ENCODE measurements at places on chromosomes 1 and 21.

GRCh38 chr1:109765896-109766615 is 2.3 kb upstream of the EPS8L3 start:
- DNase-seq: no peak

GRCh38 chr1:20672265-20672632 is 11.1 kb upstream of the DDOST start:
- no peak for DNase-seq

DNA sequence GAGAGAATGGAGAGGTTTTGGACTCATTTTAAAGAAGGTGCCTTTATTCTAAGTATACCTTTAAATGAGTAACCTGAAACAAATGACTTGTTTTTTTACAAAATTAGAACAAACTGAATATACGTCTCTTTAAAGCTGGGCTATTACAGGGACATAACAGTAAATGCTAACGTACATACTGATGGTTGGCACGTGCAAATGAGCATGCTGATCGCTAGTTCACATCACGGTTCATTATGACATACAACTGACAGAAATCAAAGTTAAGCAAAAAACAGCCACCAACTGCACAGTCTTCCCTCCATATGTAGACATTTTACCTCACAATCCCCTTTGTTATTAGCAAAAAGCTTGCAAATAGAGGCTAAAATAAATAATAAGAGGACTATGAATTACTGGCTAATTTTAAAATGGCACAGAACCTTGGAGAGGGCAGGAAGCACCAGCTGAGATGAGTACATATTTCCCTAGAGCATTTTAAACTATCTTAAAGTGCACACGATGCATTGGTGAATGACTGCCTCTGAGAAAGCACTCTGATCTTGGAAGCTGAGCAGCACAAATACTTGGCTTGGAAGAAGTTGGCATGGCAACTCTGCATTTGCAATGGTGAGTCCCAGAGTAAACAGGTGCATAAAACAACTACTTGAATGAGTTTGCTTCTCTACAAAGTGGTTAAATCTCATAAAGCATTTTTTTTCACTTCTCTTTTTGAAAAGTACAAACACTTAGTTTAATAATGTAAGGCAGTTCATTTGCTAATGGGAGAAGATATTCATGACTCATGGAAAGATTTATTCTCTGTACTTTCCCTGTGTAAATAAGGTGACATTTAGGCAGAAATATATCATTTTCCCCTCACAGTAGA is 204.7 kb downstream of the LHX8 start:
- DNase-seq: peak; percentile 46

DNA sequence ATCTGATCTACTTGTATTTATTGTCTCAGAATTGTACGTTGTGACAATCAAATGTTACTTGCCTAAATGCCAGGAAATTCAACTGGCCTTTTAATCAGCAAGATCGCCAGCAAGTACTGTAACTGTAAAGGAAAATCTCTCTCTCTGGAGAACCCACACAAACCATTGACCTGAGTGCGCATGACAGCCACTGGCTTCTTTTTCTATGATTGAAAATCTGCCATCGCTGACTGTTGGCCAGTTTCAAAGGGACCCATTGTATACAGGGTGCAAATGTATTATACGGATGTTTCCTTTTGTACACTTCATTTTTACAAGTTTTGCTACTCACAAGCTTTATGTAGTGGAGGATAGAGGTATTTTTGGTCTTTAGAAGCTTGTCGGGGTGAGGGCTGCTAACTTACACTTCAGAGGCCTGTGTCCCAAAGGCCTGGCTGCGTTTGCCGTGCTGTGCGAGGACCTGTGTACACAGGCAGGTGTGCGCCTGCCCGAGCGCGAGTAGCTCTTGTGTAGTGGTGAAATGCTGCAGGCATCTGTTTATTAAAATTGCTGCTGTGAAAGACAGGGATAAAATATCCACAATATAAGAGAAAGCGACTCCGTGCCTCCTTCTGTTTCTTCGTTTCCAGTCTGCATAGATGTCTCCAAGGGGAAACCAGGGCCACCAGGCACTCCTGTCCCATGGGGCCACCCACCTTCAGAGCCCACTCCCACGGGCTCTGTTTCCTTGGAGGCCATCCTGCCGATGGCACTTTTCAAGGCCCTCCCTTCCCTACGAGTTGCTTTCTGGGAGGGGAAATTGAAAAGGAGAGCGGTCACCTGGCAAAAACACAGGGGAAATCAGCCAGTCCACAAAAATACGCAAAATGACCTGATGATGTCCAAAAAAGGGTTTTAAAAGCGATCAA is 25.3 kb upstream of the TRAPPC10 start:
- peak; percentile 19 for DNase-seq

DNA sequence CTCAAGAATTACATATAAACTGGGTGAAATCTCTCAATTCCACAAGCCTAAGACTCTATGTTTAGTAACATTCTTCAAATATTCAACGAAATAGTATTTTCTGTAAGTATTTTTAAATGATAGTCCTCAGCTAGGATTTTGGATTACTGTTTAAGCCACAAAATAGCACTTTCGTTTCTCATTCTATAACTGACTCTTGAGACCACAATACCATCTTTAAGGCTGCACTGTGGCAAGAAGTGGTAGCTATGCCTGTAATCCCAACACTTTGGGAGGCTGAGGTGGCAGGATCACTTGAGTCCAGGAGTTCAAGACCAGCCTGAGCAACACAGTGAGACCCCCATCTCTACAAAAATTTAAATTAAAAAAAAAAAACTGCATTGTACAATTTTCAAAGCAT is 126.7 kb downstream of the CDC42BPA start:
- DNase-seq: no peak

GRCh38 chr21:16388291-16388690 is 658.5 kb downstream of the USP25 start:
- no peak for DNase-seq

DNA sequence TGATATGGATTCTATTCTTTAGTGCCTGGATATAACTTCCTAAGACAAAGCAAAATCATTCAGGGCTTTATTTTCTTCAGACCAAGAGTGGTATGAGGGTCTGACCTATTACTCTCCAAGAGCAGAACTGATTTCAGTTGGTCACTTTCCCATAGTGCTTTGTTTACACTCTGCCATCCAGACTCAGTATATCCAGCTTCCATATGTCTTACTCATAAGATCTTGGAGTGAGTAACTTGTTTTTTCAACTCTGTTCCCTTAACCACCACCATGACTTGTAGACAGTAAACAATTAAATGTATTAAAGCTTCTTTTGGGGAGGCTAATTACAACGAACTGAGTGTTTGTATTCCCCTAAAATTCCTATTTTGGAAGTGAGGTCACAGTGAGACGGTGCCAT is 83.4 kb downstream of the USP24 start:
- DNase-seq: no peak

DNA sequence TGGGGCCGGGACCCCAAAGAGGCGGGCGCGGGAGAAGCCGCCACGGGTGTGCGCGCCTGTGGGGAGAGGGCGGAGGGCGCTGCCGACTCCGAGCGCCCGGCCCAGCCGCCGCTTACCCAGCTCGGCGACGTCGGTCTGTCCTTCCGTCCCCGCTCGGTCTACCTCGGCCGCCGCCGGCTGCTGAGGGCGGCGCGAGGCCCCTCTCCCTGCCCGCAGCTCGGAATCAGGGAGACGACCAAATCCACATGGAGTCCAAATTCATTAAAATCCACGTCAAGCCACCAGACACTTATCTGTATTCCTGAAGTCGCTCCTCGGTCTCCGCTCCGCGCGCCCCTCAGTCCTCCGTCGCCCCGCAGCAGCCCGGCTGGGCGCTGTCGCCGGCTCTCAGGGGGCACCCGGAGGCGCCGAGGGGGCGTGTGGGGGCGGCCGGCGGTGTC is 637 bp downstream of the PLXNA2 start:
- peak; percentile 76 for DNase-seq

- no peak for DNase-seq
Observed at GRCh38 chr1:43005460-43006361, 47.0 kb upstream of the SLC2A1 start.

DNA sequence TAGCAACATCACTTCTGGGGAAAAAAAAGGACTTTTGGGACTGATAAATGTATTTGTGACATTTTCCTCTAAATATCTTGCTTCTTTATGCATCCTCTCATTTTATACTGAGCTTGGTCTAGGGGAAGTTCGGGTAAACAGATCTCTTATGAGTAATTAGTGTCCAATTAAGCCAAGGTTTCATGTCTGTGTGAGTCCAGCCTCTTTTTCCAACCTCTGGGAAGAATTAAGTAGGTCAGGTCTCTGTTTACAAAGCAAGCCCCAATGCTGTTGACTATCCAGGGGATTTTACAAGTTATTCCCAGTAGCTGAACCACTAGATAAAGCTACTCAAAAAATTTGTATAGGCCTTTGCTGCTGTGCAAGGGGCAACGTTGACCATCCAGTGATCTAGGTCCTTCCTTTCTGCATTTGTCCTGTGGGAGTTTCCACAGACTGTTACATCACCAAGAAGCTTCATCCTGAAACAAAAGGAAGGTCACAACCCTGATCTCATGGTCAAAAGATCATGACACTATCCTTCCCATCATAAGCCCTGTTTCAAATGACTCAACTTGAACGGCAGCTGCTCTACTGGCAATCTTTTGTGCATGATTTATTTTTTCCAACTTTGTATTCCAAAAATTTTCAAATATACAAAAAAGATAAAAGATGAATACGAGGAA is 74.3 kb downstream of the ETS2 start:
- no peak for DNase-seq

GRCh38 chr1:61496501-61496900 is 228.4 kb downstream of the TM2D1 start:
- DNase-seq: no peak

DNA sequence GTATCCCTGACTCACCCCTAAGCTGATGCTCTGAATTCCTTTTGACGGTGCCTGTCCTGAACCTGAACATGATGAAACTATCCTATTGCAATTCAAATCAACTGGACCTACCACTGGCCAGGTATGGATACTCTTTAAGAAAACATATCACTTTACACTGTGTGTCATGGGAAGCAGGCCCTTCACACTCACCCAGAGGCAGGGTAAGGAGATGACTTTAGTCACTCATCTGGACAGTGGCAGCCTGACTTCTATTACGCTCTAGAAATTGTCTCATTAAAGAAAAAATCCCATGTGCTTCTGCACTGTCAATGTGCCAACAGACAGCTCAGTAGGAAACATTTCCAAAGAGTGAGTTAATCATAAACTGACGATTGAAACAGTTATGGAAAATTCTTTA is 94.3 kb downstream of the VAV3 start:
- DNase-seq: no peak

DNA sequence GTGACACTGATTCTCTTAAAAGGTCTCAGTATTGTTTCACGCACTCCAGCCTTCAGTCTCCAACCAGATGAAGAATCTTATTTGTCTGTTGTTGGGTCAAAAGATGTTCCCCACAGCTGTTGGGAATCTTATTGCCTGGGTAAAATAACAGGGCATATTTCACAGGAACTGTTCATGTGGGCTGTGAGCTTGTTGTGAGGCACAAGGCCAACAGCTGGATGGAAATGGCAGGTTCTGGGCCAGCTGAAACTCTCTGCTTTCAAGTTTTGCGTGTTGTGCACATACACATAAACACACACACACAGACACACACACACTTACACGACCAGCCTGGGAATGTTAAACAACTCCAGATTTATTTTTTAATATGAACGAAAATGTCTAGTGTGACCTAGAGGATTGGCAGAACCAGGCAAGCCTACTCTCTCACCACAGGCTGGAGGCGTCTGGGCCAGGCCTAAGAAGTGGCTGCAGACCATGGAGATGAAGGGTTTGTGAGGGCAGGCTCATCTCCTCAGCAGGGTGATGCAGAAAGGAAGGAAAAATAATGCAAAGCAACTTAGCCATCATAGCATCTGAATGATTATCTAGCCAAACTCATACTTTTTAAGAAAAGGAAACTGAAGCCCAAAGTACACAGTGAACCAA is 357.0 kb downstream of the TTLL7 start:
- DNase-seq: no peak

GRCh38 chr1:202798792-202799331 is 9.4 kb downstream of the KDM5B start:
- DNase-seq: no peak

DNA sequence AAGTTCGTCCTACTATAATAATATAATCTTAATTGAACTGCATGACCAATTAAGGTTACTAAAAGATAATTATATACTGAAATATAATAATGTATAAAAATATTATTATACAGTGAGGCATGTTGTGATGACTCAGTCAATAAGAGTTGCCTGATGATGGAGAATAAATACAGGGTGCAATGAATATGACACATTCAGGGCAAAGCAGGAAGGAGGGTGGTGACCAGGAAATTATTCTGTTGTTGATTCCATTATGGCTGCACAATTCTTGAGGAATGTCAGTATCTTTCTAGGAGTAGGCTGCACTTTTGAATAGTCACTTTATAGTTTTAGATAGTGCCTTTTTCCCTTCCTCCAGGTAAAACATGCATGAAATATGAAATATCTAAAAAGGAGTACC is 46.4 kb upstream of the RGS21 start:
- DNase-seq: peak; percentile 32

- no peak for DNase-seq
Observed at GRCh38 chr1:79460773-79461436, 454.4 kb upstream of the ADGRL4 start.

DNA sequence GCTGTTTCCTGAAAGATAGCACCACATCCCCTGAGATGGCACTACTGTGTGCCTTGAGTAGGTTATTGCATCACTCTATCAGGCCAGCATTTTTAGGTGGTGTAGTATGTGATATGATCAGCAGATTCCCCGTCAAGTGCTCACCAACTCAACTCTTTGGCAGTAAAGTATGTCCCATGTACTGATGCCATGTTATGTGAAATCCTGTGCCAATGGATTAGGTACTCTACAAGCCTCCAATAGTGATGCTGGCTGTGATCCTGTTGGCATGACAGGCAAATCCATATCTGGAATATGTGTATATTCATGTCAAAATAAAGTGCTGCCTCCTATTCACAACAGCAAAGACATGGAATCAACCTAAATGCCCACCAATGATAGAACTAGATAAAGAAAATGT is 137.2 kb upstream of the CAMK1G start:
- DNase-seq: no peak

- no peak for DNase-seq
Observed at GRCh38 chr1:3209201-3209600, 140.2 kb downstream of the PRDM16 start.

- DNase-seq: no peak
Observed at GRCh38 chr1:182990413-182991144, 32.6 kb upstream of the LAMC1 start.

DNA sequence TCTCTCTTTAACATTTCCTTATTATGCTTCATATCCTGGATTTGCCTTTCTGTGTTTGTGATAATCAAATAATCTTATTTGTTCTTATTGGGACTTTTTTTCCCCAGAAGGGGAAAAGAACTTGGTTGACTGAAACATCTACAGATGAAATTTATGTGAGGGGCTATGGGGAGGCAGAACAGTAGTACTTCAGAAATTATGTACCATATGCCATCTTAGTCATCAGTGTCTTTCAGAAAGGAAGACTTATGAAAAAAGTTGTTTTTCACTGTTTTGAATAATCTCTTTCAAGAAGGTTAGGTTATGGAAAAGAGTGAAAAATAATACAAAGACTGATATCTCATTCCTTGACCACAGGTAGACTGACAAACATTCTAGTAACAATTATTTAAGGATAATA is 30.2 kb upstream of the TRAF5 start:
- no peak for DNase-seq

Measured in DMS53 (cell line).